HAP-1 (cell line): ENCODE measurements at places on chromosomes 1 and 21.

GRCh38 chr1:214384373-214385079 is 103.6 kb downstream of the SMYD2 start:
- DNase-seq: no peak

DNA sequence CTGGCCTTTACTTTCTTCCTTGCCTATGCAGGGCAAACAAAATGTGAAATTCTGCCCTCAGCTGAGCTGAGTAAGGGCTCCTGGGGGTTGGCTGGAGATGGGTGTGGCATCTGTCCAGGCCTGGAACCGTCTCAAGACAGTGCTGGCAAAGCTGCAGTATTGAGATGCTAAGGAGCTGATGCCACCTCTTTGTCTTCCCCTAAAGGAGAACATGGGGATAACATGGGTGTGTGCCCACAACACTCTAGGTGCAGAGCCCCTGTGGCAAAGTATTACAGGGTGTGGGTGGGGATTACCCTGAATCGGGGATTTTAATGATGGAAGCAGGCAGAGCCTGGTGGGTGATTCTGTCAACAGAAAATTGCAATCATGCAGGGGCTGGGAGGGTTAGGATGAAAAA is 2.5 kb upstream of the ST3GAL3 start:
- DNase-seq: no peak

- DNase-seq: no peak
These were observed 1049.6 kb upstream of the ADGRL4 start for GRCh38 chr1:80056179-80056578.

DNA sequence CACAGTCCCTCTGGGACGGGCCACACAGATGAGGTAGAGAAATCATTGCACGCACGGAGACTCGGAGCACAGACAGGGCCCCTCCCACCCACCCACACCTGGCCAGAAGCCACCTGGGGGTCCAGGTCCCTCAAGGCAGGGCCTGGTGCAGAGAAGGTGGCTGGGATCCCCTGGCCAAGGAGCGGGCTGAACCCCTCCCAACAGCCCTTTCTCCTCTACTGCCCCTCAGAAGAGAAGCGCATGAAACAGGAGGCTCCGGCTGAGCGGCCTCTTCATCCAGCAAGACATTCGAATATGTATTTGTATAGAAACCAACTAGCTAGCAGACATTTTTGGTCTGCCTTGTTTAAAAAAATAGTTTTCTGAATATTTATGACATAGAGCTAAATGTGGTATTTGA is 29.0 kb downstream of the WNT9A start:
- DNase-seq: no peak

DNA sequence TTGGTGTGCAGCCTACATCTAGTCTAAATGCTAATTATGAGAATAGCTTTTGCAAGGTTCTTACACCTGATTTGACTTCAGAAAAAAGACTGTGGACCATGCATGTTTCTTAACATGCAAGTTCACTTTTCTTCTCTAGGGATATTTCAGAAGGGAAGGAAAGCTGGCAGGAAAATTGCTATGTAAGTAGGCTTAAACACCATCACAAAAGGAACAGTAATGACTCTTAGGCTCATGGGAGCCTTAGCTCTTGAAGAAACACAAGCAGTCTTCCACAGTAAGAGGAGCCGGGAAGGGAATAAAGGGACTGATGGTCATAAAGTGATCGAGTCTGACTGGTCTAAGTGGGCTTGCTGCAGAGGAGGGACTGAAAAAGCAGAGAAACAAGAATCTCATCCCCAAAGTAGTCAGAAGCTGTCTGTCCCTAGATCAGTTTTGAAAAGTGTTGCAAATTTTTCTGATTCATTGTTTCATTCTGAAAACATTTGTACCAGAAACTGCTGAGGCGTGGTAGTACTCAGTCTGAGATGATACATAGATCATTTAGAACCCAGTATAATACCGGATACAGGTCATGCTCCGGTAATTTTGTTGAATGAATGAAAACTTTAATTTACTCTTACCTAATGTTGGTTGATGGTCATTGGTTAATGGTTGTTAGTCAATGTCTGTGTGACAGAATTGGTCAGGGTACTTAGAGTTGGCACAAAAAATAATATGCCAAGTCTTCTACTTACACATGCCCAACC is 40.9 kb downstream of the SMYD2 start:
- DNase-seq: no peak

DNA sequence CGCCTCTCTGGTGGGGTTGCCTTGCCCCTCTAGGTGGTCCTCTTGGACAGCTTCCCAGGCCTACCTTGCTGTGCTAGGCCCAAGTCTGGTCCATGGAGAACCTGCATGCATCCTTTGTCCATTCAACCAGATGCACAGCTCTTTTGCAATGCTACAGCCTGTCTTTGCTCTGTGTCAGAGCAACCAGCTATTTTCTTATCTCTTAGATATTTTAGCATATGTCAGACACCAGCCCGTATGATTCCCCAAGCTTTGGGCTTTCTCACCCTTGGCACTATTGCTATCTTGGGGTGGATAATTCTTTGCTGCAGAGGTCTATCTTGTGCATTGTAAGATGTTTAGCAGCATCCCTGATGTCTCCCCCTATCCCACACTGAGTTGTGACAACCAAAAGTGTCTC is 32.3 kb downstream of the TNN start:
- no peak for DNase-seq

DNA sequence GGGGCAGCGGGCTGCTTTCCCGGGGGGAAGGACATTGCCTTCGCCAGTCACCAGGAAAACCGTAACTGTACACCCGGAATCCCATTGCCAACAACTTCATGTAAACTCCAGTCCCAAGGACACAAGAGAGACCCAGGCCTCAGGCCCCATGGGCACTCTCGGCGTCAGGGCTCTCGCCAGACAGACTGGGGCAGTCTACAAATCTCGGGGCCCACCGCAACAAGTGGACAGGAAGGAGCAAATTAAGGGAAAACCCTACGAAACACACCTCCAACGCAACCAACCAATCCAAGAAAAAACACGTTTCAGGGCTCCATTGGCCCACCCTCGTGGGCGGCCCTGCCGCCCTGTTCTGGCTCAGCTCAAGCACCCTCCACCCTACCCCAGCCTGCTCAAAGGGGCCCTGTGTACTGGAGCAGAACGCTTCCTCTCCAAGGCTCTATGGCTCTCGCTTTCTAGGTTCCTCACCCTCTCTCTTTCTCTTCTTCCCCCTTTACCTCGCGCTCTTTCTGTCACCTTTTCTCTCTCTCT is 4.6 kb upstream of the ZNF678 start:
- DNase-seq: no peak

GRCh38 chr1:150567341-150567716 is 12.1 kb downstream of the MCL1 start:
- DNase-seq: no peak

DNA sequence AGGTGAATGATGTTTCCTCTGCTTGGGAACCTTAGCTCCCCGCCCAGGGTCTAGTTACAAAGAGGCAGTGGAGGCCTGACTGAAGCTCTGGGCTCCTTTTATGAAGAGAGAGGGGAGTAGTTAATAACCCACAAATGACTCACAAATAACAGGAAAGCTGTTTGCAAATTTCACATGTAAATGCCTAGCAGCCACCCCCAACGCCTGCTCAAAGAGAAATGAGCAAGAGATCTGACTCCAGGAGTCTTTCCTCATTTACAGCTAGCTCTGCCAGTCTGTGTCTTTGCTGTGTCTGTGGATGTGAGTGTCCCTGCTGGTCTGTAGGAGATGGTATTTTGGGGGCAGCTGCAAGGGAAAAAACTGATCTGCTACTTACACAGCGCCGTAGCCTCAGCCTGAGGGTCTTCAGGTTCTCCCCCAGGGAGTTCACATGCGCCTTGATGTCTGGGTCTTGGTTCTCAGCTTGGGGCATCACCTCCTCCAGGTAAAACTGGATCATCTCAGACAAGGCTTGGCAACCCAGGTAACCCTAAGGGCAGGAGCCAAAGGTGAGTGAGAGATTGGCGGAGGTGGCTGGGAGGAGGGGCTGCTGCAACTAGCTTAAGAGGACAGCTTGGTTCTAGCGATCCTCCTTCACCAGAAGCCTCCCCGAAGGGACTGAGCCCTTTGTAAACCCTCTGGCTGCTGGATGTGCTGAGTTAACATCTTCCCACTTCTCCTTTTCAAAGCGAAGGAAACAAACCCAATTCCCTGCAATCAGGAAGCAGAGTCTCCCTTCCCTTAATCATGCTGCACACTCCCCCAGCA is at the start of gene IL19:
IL19 (plus strand) TSS at position 243 of the 807 bp plus-strand sequence. CDS start 65,890 bp downstream, outside the sequence.
- no peak for DNase-seq
